Hematopoietic multipotent progenitor cell treated with erythropoietin and hydrocortisone succinate and interleukin-3 and kit ligand, for 15 days (in vitro differentiated cells): ENCODE measurements at places on chromosomes 7 and 10.

GRCh38 chr7:42939457-42940240 is 7.5 kb downstream of the MRPL32 start:
- no peak for DNase-seq

DNA sequence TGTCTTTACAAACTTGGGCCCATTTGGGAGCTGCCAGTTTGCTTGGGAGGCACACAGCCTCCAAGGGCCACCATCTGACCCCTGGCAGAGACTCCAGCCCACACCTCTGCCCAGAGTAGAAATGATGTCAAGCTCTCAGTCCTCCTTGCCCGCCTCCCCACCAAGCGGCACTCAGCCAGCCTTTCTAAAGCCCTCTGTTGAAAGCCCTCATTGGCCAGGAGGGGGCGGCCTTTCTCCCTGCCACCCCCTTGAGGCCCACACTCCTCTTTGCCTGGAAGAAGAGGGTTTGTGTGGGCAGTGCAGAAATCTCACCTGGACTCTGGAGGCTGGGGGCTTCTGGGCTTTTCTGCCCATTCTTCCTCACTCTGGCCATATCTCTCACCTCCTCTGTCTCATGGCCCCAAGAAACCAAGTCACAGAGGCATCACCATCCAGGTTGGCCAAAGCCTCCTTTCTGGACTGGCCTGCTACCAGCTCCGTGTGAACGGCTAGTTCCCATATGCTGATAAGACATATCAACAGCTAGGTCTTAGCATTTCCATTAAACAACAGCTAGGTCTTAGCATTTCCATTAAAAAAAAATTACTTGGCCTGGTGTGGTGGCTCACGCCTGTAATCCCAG is 36.1 kb downstream of the UBTD1 start:
- peak; percentile 46 for DNase-seq

GRCh38 chr7:26991796-26992195 is 104.0 kb downstream of the HOXA1 start:
- no peak for DNase-seq

DNA sequence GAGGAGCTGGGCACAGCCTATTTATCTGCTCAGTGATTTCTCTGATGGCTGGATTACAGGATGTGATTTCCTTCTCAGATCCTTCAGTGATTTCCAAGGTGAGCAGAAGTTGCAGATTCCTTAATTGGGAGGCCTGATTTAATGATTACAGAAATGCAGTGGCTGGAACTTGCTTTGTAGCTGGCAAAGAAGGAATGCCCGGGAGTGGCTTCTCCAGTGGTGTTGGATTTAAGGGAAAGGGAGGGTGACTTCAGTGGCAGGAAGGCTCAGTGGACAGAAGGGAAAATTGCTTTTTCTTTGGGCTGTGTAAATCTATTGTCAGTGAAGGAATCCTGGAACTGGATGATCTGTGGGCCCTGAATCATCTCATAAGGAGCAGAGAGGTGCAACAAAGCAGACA is 5.1 kb downstream of the SORCS3 start:
- no peak for DNase-seq

- DNase-seq = no peak
Measured at GRCh38 chr10:131961777-131962662, 19.7 kb downstream of the BNIP3 start.

DNA sequence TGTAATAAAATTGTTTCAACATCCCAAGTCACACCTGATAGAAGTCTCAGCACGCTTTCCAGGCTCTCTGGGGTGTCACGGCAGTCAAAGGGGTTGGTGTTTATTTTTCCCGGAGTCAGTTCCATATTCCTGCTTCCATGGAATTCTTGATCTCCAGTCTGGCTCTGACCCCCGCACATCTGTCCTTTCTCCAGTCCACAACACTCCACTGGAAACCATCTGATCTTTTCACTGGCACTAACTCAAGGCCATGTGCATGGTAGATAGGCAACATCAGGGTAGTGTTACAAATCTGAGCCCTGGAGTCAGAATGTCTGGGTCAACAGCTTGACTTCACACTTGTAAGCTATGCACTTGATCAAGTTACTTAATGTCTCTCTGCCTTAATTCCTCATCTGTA is 176.2 kb downstream of the WDR11 start:
- DNase-seq = no peak

DNA sequence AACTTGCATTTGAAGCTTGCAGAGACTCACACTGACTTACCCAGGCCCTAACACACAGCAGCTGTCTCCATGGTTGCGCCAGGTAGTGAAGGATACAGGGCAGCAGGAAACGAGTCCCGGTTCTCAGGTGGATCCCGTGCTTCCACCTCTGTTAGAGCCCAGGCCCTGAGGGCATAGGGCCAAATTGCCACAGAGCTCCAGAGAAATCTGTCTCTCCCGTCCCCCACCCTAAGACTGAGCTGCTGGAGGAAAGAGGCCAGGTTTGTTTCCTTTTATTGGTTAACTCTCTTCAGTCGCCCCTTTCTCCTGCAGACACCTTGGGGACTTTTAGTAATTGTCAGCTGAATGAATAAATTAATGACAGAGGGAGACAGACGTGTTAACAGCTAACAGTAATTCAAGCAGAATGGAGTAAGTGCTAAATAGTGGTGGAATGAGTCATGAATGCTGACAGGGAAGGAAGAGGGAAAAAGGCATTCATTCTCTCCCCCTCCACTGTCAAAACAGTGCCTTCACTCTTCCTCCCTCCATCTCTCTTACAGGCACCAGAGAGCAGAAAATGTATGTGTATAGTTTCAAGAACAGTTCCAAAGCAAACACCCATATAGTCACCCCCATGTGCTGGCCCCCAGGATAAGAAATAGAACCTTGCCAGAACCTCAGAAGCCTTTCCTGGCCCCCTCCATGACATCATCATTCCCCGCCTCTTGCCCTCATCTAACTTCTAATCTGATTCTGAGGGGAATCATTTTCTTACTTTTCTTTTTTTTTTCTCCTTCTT is 16.8 kb upstream of the DLG5 start:
- DNase-seq = no peak

DNA sequence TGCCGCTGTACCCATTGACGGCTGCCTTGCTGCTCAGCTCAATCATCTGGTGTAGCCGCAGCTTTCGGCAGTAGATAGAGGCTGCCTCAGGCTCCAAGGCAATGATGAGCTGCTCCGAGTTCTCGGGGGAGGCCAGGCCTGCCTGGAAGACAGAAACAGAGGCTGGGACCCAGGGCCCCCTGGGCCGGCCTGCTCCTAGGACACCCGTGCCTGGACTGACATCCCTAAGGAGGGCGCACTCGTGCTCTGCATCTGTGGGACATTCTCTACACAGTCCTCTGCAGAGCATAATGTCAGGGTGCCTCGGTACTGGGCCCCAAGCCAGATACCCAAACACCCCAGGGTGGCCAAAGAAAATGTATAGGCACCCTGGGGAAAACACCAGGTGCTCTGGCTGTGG is 58.5 kb downstream of the HSPA12A start:
- DNase-seq = no peak
